Right kidney (tissue), 9 donors: ENCODE measurements at places on chromosomes 12 and 14.

- DNase-seq: no peak
These were observed 990 bp downstream of the FERMT2 start for GRCh38 chr14:52949711-52950409.

DNA sequence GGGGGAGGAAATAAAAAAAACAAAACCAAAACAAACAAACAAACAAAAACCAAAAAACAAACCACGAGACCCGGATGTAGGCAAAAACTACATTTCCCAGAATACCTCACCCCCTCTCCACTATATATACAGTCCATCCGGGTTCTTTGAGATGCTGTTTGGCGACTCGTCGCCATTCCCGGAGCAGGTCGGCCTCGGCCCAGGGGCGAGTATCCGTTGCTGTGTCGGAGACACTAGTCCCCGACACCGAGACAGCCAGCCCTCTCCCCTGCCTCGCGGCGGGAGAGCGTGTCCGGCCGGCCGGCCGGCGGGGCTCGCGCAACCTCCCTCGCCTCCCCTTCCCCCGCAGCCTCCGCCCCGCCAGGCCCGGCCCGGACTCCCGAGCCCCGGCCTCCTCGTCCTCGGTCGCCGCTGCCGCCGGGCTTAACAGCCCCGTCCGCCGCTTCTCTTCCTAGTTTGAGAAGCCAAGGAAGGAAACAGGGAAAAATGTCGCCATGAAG is at the start of gene RNF10:
RNF10 (plus strand) TSS at position 154 of the 500 bp plus-strand sequence. CDS start 456 bp downstream, outside the sequence.
- DNase-seq: peak; percentile 97

GRCh38 chr14:54805070-54805444 is 97.6 kb downstream of the GCH1 start:
- DNase-seq: no peak

- DNase-seq: no peak
These were observed 12.6 kb downstream of the POLE start for GRCh38 chr12:132674561-132674960.

GRCh38 chr12:66776974-66777373 is 98.1 kb upstream of the GRIP1 start:
- no peak for DNase-seq

DNA sequence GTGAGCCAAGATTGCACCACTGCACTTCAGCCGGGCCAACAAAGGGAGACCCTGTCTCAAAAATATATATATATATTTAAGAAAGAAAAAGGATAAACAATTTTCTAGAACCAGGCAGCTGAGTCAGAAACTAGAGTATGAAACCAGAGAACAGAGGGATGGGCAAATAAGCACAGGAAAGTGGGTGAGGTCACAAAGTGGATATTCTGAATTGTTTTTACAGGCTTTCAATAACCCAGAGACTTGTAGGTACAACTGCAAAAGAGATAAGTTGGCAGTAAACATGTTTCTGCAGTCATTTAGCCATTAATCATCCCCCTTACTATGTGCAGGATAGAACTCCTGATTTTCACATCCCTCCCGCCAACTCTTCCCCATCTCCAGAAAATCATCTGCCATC is 94.2 kb downstream of the BTG1 start:
- DNase-seq: no peak

- no peak for DNase-seq
These were observed 35.0 kb downstream of the ERH start for GRCh38 chr14:69363055-69363454.

DNA sequence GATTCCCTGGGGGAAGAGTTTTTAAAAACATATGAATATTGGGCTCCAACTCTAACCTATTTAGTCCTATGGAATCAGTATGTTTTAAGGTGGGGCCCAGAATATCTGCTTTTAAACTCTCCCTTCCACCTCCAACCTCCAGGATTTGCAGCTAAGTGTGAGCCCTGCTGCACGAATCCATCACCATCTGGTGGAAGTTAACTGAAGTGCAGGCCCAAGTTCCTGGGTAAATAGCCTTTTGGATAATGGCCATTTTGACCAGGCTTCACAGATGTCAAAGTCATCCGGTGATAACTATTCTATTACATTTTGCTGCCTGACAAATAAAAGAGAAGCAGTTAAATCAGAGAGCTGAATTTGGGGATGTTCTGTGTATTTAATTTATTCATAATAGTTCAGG is 58.1 kb upstream of the RMST start:
- DNase-seq: no peak

- DNase-seq: no peak
These were observed 63.4 kb upstream of the KITLG start for GRCh38 chr12:88643685-88644084.

GRCh38 chr12:71721783-71722505 is 32.7 kb upstream of the RAB21 start:
- no peak for DNase-seq

DNA sequence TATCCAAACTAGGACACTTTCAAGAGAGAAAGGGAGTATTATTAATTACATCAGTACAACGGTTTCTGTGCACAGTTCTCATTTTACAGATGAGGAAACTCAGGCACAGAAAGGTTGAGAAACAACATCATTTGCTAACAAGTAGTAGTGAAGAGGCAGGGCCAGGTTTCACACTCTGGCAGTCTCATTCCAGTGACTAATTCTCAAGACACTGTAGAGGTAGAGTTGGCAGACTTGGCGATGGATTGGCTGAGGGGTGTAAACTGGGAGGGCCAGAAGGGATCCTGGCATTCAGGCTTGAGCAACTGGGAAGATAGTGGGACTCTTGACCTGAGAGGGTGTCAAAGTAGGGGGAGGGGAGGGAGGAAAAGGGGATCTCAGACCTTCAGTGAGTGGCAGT is 73.8 kb upstream of the BDKRB2 start:
- DNase-seq: no peak

DNA sequence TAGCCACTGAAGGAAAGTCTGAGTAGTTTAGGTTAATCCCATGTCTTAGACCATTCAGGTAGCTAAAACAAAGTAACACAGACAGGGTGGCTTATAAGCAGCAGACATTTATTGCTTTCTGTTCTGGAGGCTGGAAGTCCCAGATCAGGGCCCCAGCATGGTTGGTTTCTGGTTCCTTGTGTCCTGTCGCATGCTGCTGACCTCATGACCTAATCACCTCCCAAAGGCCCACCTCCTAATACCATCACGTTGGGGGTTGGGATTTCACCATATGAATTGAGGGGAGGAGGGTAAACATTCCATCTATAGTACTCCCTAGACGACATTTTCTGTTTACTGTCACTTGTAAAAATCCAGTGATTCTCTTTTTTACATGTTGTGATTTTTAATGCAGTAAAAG is 148.6 kb downstream of the FBXL14 start:
- DNase-seq: no peak

DNA sequence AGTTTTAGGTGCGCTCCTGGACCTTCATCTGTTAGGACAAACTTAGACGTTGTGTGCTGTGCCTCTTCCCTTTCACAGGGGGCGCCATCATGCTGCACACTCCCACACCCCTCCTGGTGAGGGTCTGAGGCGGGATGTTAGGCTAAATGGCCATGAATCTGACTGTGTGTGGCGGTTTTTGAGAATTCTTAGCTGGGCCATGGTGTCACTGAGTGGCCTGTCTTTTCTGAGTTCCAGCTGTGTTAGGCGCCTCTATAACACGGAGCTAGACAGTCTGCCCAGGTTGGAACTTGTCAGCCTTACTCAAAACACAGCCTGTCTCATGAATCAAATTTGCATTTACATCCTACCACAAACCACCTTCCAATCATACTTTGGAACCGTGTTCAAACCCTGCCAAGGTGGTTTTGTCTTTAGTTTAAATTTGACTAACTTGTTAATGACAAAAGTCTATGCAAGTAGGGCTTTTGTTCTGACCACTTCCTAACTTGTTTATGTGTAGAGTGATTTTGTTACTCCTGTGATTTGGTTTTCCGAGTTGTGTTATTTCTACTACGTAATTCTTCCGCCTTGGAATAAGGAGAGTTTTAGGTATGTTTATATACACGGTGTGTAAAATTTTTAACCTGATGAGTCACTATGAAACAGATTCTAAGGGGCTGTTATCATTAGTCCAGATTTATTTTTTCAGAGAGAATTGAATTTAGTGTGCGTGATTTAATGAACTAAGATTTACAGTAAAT is 19.6 kb downstream of the ACVR1B start:
- peak; percentile 41 for DNase-seq

DNA sequence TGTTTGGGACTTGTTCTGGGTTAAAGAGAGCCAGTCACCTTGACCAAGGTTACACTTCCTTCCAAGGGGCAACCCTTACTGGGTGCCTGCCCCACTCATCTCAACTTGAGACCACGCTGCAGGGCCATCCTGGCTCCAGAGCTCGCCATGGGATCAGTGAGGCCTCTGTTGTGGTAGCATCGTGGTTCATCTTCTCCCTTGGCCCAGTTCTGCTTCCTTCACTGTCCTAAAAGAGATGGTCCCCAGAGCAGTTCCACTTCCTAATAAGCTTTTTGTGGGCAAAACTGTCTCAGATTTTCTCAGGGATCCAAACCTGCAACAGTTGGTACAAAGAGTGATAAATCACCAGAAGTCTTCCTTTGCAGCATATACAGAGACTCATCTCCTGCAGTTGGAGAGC is 165.9 kb upstream of the TMEM260 start:
- no peak for DNase-seq

GRCh38 chr12:115871714-115872113 is 405.8 kb downstream of the MED13L start:
- no peak for DNase-seq

DNA sequence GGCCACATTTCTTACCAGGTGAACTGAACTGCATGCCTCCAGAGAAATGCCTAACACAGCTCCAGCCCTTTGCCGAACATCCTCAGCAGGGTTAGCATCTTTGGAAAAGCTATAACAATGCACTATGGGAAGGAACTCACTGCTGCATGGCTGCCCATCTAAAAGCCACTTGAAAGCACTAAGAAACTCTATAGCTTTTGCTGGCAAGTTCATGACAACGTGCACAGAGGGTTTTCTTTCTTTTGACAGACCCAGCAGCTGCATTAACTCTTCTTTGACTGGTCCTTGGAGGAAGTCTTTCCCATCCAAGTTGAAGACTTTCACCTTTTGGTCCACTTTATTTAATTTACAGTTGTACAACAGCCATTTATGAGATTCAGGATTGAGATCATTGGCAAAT is 5.3 kb downstream of the TRMT5 start:
- no peak for DNase-seq

GRCh38 chr12:57944313-57945023 is 3.1 kb downstream of the ATP23 start:
- no peak for DNase-seq

DNA sequence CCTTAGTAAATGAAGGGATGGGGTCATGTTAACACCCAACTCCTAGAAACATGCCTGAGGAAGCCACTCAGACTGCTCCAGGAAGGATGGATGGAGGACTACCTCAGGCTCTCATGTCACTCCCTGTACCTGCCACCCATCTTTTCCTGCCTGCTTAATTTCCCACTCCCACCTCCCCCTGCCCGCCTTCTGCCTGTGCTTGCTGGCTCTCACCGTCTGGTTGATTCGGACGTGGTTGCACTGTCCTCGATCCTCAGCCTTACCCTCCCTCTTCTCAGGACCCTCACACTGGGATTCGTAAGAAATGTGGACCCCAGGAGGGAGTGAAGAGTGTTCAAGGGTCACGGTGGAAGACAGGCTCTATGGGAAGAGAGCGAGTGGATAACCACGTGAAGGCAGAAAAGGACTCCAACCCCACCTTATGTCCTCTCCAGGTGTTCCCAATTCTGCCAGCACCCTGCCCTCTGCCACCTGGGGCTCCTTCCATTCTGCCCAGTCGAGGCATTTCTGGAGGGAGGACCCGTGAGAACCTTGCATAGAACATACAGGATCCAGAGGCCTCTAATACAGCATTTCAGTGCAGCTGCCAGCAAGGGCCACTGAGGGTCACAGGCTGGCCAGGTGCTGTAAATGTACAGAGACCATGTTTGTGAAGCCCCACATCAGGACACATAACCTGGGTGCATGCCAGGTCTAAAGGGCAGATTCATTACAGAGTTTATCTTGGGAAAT is 12.9 kb downstream of the ITGB7 start:
- DNase-seq: no peak

DNA sequence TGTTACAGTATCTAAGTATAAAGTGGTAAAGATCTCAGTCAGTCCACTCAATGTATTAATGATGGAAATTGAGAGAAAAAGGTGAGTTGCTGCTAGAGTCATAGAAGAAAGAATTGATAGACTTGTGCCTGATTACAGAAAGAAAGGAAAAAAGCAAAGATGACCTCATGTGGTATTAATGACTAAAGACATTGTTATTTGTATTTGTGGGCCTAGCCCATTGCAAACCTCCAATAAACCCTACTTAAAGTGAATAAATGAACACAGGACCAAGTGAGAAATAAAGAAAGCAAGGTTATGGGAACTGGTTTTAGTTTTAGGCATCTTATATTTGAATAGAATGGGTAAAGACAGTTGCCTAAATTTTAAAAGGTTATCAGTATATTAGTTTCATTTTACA is 105.5 kb downstream of the SYT1 start:
- DNase-seq: no peak

- no peak for DNase-seq
These were observed 861.1 kb downstream of the GALC start for GRCh38 chr14:87131879-87132278.

DNA sequence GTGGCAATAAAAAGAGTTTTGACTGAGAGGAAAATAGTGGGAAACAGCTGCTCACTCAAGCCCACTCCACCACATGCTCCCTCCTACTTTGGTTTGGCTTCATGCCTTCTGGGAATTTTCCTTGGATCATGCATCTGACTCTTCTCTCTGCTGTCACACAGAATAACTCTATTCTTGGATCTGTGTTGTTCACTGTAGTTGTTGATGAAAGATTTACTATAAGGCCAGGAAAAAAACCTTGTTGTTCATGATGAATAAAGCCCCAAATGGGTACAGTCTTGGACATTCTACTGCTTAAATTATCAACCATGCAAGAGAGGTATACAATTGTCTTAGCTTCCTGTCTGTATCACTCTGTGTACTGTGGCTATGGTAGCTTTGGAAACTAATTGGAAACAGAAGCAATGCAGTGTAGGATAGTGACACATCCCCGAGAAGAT is 70.5 kb downstream of the TMX1 start:
- no peak for DNase-seq

- DNase-seq: no peak
These were observed 138.8 kb upstream of the HMGA2 start for GRCh38 chr12:65685514-65685913.

DNA sequence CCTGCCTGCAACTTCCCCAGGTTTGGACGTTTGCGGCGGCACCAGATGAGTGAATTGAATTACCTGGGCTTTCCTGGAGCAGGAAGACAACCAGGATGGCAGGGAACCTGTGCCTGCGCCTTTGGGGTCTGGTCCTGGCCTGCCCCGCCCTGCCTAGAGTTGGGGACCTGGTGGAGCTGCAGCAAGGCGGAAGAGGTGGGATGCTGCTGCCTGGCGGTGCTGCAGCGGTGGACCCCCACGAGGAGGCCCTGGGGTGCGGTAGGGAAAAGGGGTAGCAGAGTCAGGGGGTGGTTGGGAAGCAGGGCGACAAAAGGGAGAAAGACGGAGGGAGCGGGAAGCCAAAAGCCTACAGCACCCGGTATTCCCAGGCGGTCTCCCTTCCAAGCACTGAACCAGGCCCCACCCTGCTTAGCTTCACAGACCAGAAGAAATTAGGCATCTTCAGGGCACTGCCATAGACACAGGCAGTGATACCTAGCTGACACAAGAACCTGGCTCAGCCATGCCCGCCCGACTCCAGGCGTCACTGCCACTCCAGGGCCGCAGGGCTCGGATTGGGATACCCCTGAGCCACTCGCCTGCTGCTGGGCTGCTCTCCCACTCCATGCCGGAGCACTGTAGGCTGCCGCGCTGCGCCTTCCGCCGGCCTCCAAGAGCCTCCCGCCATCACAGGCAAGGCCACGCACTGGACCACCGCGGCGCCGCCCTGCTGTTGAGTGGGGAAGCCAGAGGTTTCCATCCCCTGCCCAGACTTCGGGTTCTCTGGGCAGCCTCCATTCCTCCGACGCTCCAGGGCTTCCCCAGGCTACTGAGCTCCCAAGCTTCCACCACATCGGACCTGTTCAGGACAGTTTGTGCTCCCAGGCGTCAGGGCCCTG is 155.2 kb upstream of the ALG10B start:
- no peak for DNase-seq
